Activated CD4-positive, alpha-beta memory T cell treated with anti-CD3 and anti-CD28 coated beads for 36 hours (primary cell): ENCODE measurements at places on chromosomes 2 and 18. TPM values are rescaled to one million over a fixed set of nuclear protein-coding genes. Genes with fewer than 3 reads are reported as not detected.

- H3K27me3 ChIP-seq = no peaks in the 10 kb centered on the region
- peak overlapping the region; percentile 92 for H3K27ac ChIP-seq
Observed at GRCh38 chr18:13611142-13611600, 115.2 kb downstream of the FAM210A start.

GRCh38 chr18:49123431-49123830, 172.7 kb upstream of the SMAD7 start:
- H3K4me3 ChIP-seq = no peak overlapping the region
- H3K27me3 ChIP-seq = no peaks in the 10 kb centered on the region
- peaks cover 7% of the 10 kb centered on the region for H3K36me3 ChIP-seq
- H3K27ac ChIP-seq = no peak overlapping the region
- DNase-seq = no peak

DNA sequence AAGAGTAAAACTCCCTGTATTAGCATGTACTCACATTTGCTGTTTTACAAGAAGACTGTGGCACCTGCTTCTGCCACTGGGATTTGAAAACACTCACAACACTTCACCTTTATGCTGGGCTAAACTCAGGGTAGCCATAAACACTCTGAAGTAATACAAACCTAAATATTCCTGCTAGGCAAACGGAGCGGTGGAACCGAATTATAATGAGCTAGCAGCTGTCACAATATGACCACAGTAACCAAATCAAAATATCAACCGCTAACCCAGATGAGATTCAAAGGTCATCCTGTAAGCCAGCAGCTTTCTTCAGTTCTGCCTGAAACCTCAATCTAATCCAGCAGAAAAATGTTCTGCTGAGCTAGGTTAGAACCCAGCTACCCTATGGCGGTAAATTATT, 132.1 kb downstream of the TCF4 start:
- no peaks in the 10 kb centered on the region for H3K4me1 ChIP-seq
- H3K27ac ChIP-seq = no peak overlapping the region
- no peak for DNase-seq
- peaks cover 4% of the 10 kb centered on the region for H3K27me3 ChIP-seq
- no peaks in the 10 kb centered on the region for H3K36me3 ChIP-seq

GRCh38 chr18:13494871-13495445, 231.4 kb downstream of the FAM210A start:
- H3K27ac ChIP-seq = no peak overlapping the region
- H3K27me3 ChIP-seq = no peaks in the 10 kb centered on the region
- peaks cover 30% of the 10 kb centered on the region for H3K36me3 ChIP-seq
- no peak overlapping the region for H3K4me3 ChIP-seq
- H3K4me1 ChIP-seq = peaks cover 12% of the 10 kb centered on the region
- DNase-seq = no peak

GRCh38 chr2:168841445-168841844, 39.0 kb downstream of the NOSTRIN start:
- no peaks in the 10 kb centered on the region for H3K36me3 ChIP-seq
- H3K4me3 ChIP-seq = no peak overlapping the region
- no peaks in the 10 kb centered on the region for H3K4me1 ChIP-seq
- no peak overlapping the region for H3K27ac ChIP-seq
- H3K27me3 ChIP-seq = no peaks in the 10 kb centered on the region

DNA sequence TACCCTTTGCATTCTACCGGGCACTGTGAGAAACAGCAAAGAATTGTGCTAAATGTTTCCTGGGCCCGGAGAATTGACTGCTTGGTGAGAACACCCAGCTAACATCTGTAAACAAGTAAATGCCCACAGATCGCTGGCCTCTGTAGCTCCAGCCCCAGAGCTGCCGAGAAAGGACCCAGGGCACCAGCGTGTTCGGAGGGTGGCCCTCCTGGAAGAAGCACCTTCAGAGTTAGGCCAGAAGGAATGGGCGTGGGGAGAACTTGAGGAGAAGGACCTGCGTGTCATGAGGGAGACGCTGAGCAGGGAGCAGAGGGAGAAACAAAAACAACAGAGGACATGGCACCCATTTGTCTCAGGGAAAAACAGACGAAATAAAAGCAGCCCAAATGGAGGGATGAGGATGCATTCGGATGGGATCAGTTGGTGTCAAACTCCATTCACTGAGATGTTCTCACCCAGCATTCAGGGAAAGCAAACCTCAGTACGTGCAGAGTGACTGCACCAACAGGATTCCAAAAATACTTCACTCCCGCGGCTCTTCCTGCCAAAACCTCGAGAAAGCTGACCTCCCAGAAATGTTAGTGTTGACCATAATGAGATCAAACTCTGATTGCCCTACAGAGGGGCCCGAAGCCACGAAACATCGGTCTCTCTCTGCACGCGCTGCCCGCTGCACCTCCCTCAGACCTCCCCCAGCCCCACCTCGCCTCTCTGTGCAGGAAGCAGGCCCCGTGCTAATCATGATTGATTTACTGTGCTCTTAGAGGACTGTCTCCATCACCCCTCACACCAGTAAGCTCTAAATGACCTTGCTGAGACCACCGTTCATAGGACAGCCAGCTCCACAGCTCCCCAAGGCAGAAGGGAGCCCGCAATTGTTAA, 376.3 kb upstream of the SALL3 start:
- H3K4me1 ChIP-seq = no peaks in the 10 kb centered on the region
- H3K4me3 ChIP-seq = no peak overlapping the region
- H3K27me3 ChIP-seq = no peaks in the 10 kb centered on the region

DNA sequence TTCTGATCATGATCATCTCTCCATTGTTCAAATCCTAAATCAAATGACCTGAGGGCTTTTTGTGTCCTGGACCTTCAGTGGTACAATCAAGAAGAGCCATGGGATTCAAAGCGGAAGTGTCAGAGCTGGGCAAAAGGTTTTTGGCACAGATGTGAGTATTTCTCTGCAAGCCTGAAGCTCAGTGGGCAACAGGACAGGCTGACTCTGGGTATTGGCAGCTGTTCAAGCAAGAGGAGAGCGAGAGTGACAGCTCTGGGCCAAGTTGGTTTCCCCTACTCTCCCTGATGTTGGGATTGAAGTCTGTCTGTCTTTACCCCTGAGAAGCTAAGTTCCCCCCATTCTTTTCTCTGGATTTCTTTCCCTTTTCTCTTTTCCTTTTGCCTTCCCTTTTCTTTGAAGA, 33.3 kb downstream of the DSEL start:
- H3K4me1 ChIP-seq = no peaks in the 10 kb centered on the region
- H3K27me3 ChIP-seq = no peaks in the 10 kb centered on the region
- no peak overlapping the region for H3K27ac ChIP-seq
- H3K4me3 ChIP-seq = no peak overlapping the region
- no peaks in the 10 kb centered on the region for H3K36me3 ChIP-seq
- no peak for DNase-seq

KRCC1 gene
- 10.6 TPM for total RNA-seq

C2orf66 gene
- not detected for total RNA-seq

ZNF385B gene
- not detected for total RNA-seq

SCYGR6 gene
- total RNA-seq = not detected
